ENCODE measurements at places on chromosomes 3 and 15.

DNA sequence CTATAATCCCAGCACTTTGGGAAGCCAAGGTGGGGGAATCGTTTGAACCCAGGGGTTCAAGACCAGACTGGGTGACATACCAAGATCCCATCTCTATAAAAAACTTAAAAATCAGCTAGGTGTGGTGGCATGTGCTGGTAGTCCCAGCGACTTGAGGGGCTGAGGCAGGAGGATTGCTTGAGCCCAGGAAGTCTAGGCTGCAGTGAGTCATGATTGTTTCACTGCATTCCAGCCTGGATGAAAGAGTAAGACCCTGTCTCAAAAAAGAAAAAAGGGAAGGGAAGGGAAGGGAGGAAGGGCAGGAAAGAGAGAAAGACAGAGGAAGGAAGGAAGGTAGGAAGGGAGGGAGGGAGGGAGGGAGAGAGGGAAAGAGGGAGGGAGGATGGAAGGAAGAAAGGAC is 133.7 kb upstream of the LRRN1 start:
- no peak for DNase-seq

DNA sequence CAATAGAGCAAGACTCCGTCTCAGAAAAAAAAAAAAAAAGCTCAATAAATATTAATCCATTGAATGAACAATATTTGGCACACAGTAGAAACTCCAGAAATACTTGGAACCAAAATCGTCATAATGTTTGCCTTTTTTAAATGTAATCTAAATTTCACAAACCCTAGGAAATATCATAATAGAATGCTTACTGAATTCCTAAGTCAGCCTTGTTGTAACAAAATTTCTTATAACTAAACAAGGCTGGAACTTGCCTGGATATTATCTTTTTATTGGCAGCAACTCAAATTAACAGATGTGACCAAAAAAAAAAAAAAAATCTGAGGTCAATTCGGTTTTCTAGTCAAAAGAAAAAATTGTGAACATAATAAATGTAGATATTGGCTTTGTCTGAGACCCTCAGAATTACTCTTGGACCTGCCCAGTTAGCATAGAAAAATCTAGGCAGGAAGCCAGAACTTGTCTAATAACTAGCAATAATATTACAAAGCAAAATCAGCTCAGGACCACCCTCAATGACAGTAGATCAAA is 33.3 kb downstream of the GABPB1 start:
- DNase-seq = no peak

GRCh38 chr15:68518046-68518445 is 60.7 kb upstream of the CORO2B start:
- no peak for DNase-seq

DNA sequence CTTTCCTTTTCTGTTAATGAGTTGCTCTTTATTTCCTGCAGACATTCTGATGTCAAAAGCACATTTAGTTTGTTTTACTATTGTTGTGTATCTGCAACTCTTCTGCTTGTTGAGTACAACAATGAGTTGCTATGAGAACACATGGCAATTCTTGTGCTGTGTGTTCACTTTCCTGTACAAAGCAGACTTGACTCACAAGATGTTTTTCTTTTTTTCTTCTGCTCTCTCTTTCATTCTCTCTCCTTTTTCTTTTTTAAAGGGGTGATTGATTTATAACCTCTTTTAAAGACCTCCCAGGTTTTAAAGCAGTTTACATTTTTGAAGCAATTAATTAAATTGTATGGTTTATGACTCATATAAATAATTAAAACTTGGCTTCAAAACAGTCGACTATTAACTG is 31.6 kb upstream of the ABHD10 start:
- no peak for DNase-seq

All from activated T-helper 1 cell treated with Interleukin-2 at 50 U/mL for 16 hours (primary cell).